GM12864 (cell line): ENCODE measurements at places on chromosomes 5 and 9.

DNA sequence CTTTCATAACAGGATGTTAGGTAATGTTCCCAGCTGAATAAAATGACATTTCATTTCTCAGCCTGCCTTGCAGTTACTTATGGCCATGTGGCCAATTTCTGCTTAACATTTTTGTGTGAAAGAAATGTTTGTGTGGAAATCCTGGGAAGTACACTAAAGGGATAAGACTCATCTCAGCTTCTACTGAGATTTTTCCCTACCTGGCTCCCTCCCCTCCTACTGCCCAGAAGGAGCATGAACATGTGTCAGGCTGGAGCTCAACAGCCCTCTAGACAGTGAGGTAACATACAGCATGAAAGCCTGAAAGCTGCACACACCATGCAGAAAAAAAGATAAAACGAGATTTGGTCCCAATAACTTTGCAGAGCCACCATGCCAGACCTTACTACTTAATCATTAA, 288.4 kb upstream of the COX7C start:
- no peak for DNase-seq

- DNase-seq: no peak
Observed at GRCh38 chr9:3768286-3768685, 242.5 kb upstream of the RFX3 start.

DNA sequence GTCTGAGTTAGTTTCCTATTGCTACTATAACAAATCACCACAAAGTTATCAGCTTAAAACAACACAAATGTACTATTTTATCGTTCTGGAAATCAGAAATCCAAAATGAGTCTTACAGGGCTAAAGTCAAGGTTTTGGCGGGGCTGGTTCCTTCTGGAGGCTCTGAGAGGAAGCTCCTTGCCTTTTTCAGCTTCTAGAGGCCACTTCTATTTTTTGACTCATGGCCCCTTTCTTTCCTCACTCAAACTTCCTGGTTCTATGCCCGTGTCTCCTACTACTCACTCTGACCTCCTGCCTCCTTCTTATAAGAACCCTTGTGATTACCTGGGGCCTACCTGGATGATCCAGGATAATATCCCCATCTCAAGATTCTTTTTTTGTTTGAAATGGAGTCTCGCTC, 48.2 kb downstream of the GABBR2 start:
- no peak for DNase-seq

GRCh38 chr5:43203373-43203772, 11.3 kb downstream of the NIM1K start:
- DNase-seq: no peak

DNA sequence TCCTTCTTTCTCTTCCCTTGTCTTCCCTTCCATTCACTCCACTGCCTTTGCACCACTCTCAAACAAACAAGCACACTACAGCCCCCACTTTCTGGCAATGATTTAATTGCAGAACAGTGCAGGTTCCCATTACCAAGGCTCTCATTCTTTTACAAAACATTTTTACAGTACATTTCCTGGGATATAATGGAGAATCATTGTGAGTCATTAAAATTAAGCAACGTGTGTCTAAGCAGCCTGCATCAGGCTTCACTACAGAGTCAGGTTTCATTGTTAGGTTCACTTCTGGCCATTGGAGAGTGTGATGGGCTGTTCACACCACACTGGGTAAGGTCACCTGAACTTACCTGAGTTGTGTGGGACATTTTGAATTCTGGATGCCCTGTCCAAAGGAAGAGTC, 303.5 kb downstream of the TRIM32 start:
- no peak for DNase-seq

GRCh38 chr5:36214436-36214835, 27.3 kb downstream of the NADK2 start:
- DNase-seq: no peak

GRCh38 chr9:97747201-97747965, 50.2 kb upstream of the XPA start:
- no peak for DNase-seq

- no peak for DNase-seq
Observed at GRCh38 chr5:115948091-115948534, 14.2 kb upstream of the LVRN start.

GRCh38 chr9:123327697-123328100, 28.3 kb upstream of the CRB2 start:
- no peak for DNase-seq

- DNase-seq: no peak
Observed at GRCh38 chr9:34599546-34599945, 10.0 kb upstream of the CNTFR start.

GRCh38 chr5:343461-344401, 22.2 kb downstream of the AHRR start:
- DNase-seq: no peak

- DNase-seq: no peak
Observed at GRCh38 chr5:34022121-34022705, 14.4 kb upstream of the AMACR start.

- no peak for DNase-seq
Observed at GRCh38 chr9:94757158-94757557, 30.7 kb downstream of the AOPEP start.

DNA sequence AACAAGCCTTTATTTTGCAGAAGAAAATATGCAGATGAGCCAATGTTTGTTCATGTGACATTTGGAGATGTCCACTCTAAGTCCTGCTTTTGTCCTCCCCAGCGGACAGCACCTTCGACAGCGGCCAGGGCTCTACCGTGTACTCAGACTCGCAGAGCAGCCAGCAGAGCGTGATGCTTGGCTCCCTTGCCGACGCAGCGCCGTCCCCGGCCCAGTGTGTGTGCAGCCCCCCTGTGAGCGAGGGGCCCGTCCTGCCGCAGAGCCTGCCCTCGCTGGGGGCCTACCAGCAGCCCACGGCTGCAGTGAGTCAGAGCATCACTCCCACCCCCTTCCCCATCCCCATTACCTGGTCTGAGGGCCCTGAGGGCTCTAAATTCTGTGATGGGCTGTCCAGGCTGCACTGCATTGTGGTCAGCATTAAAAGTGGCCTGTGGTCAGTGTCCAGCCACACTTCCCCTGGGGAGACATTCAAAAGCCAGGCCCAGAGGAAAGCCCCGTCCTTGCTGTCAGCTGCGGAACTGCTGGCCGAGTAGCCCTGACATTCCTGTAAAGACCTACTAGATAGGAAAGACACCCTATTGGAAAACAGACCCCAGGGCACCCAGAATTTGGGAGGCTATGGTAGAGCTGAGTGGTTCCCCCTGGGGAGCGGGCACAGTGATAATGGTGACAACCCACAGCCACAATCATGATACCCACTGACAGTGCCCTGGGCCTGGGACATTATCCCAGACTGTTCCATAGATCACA, 69.0 kb downstream of the WNK2 start:
- DNase-seq: no peak

DNA sequence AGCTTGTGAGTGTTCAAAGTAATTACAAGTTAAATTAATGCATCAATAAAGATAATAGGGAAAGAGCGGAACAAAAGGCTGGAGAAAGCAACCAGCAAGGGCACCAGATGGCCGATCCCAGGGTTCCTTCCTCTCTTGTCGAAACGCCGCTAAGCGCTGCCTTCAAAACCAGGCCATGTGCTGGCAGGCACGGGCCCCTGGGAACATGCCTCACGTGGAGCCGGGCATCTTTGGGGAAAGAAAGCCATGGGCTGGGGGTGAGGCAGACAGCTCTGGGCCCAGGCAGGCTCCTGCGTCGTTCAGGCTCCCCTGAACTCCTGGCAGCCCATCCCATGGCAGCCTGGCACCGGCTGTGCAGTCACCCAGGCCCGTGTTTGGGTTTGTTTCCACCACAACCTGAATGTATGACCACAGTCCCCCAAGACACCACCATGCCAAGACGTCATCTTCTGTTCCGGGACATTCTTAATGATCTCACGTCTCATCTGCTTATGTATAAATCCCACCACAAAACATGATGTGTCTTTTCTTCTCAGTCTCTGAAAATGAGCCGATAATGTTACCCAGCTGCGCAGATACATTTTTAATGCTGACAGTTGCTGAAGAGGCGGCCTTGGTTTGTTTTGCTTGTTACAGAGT, 110.4 kb upstream of the SARDH start:
- no peak for DNase-seq

DNA sequence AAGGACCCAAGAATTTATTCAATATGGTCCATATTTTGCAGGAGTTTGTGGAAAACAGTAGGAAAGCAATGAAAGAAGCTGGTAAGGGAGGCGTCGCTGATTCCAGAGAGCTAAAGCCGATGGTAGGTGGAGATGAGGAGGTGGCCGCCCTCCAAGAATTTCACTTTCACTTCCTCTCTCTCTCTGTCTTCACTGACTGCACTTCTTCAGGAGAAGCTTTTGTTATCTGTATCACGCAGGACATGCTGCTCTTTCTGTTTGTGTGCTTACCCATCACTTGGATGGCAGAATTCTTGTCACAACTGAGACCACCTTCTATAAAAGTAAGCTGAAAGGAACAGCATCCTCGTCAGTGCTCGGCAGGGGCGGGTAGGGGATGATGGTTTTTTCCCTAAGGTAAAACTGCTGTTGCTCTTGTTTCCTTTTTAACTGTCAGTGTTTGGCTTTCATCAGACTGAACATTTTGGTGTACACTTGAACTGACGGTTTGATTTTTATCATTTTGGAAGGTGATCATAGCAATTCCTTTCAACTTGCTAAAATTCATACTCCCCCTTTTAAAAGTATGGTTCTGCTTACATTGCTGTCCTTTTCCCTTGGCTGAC, 62.4 kb upstream of the FSD1L start:
- peak; percentile 40 for DNase-seq

GRCh38 chr5:90615355-90615754, 56.8 kb downstream of the ADGRV1 start:
- DNase-seq: no peak

- DNase-seq: no peak
Observed at GRCh38 chr5:177233206-177233605, 70.3 kb downstream of the RAB24 start.

GRCh38 chr9:116643691-116644090, 43.4 kb upstream of the TRIM32 start:
- DNase-seq: no peak

DNA sequence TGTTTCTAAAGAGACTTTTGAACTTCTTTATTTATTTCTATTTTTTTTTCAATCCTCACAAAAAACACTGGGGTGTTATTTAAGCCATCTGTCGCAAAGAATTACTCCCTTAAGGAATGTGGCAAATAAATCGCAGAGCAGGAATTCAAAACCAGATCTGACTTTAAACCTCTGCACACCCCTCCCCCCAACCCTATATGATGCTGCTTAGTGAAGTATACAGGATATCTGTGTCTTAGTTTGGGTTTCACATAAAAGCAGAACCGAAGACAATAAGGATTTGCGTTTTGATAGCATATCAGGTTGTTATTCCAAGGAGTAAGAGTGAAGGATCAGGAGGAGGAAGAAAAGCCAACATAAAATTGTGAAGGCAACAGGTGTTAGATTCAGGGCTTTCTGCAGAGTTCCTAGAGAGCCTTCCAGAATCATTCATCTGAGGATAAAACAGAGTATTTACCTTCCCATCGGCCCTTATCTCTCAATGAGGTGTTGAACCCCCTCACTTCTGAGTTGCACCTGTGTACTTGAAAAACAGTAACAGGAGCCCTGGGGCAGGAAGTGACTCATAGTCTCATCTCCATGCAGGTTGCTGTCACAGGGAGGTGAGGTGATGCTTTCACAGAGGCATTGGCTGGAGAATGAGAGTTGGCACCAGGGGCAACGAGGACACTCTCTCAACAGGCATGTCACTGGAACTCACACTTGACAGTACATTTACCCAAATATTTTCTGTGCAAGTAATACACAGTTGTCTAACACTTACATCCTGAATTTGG, 33.5 kb upstream of the DMRT3 start:
- no peak for DNase-seq

DNA sequence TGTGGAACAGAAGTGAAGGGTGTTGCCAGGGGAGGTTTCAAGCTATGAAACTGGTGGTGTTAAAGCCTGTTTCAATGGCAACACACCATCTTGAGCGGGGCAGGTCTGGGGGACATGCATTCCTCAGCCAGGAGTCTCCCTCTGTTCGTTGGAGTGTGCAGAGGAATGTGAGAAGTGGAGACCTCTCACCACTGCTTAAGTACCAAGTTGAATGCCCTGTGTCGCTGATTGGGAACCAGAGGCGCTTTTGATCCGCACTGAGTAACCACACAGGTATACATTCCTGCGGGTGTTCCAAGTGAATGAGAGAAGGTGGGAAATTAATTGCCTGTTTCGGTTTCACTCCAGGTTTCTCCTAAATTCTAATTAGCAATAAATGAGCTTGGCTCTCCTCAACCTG, 99.4 kb downstream of the LIX1 start:
- no peak for DNase-seq

DNA sequence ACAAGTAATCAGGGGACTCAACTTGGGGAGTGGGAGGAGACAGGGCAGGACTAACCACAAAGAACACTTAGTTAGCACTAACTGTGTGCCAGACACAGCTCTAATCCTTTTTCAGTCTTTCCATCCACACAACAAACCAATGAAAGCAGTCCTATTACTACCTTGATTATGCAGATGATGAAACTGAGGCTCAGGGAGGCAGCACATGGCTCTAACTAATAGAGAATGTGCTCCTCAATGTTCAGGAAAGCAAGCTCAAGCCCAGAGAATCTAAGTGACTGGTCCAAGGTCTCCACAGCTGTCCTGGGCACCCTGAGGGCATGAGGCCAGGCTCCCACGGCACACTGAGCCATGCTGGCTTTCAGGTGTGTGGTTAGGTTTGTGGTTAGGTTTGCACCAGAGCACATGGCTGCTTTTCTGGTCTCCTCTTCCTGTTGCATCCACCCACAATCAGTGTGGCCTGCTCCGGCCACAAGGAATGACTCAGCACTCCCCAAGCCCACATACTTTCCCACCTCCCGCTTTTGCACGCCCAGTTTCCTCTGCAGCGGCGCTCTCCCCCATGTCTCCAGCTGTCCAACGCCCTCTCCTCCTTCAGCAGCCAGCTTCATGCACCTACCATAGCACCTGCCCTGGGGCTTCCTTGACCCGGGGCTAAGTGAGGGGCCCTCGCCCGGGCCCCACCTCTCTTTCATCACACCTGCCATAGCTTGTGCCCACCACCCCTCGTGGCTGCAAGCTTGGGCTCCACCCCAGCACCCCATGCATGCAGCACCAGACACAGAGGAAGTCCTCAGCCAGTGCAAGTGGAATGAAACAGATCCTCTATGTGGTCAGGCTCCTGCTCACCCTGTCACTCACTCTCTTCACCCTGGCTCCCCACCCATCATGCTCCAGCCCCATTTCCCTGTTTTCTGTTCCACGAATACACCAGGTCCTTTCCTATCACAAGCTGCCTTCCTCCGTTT, 133.1 kb downstream of the GABBR2 start:
- peak; percentile 80 for DNase-seq

DNA sequence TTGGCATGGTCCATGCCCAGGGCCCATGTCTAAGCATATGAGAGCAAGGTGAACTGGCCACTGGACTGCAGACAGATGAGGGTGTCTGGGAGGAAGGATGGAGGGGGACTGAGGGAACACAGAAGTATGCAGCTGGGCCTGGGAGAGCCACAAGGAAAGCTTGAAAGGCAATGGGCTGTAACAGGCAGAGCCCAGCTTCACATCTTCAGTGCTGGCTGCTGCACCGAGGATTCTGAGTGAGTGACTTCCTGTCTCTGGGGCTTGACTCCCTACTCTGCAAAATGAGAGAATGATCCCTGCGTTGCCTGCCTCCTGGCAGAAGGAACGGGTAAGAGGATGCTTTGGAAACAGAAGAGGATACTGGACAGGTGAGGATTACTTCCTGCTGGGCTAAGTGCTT, 29.0 kb downstream of the COL15A1 start:
- no peak for DNase-seq
